CD4-positive, alpha-beta T cell treated with Interleukin-17A for 4 hours (primary cell): ENCODE measurements at places on chromosomes 6 and 20.

DNA sequence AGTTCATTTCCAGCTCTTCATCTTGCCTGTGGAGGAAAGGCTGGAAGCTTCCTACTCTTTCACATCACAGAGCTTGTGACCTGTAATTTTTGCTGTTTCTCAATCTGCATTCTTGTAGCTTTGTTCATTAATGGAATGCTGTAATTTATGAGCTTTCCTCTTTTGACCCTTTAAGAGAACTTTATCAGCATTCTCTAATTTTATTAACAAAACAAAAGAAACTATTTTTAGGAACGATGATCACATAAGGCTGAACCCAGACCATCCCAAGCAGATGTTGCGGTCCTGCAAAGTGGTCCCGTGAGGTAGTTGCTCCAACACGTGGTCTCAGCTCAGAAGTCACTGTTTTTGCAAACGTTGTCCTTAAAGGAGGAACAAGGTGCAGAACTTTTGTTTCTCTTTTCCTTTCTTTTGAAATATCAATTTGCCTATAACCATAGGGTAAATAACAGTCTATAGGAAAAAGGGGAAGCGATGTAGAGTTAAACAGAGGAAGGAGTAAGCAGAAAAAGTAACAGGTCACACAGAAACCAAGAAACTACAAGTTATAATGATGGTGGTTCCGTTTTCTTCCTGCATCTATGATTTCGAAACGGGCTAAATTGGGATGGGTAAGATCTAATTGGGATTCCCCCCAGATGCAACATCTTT, 121.3 kb upstream of the PHACTR1 start:
- DNase-seq = no peak

- no peak for DNase-seq
Observed at GRCh38 chr6:112251171-112251875, 3.0 kb downstream of the LAMA4 start.

- DNase-seq = no peak
Observed at GRCh38 chr6:132751306-132751705, 6.4 kb downstream of the VNN2 start.

GRCh38 chr6:150145427-150145826, 2.6 kb downstream of the PPP1R14C start:
- no peak for DNase-seq

DNA sequence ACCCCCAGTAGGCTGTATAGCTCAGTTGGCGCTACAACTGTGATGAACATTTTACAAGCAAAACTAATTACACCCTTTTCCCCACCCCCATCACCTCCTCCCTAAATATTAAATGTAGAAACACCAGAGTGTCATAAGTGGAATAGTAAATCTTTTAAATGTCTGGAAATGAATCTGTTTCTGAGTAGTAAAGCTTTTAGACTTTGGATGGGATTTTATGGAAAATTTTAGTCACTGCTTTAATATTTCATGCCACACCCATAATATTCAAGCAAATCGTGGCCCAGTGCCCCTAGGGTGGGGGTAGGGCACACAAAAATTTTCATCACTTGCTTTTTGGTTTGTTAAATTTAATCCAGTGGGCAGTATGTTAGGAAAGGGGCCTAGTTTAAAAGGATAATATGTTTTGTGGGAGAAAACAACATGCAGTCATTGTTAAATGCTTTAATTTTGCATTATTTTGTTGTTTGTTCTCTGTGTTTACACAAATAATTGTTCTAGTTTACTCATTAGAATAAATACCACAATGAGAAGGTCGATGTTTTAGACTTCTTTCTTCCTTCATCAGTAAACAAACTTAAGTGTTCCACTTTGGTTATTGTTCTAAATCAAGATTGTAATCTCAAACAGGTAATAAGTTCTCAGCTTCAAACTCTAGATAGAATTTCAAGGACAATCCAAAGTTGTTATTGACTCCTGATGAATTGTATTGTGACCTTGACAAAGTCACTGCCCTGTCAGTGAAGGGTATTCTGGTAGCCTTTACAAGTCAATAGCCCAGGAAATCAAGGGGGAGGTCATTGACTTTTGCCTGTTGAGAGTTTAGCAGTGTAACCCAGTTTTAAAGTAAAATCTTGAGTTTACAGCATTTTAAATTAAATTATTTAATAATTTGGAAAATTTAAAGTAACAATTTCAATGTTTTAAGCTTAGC, 79.2 kb downstream of the CBFA2T2 start:
- DNase-seq = no peak

DNA sequence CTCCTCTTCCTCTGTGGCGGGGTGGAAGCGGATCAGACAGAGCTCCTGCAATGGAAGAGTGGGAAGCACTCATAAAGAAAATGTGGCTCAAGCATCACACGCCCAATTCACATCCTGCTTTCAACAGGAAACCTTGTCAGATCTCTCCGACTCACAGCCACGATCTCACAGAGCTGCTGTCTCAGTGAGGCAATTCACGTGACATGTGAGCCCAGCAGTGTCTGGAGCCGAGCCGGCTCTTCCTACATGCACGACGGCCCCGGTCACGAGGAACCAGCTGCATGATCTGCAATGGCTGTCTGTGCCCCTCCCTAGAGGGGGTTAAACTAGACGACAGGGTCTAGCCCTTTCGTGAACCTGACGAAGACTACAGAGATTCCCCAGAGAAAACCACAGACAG, 29.5 kb upstream of the TCFL5 start:
- DNase-seq = peak; percentile 69

GRCh38 chr6:32151863-32152768, at the start of gene PRRT1:
Gene PRRT1 (minus strand): TSS chr6:32151939. CDS start chr6:32151827, 112 bp downstream.
- peak; percentile 49 for DNase-seq

GRCh38 chr6:116966675-116967576, 89.9 kb downstream of the RFX6 start:
- DNase-seq = no peak

GRCh38 chr6:139376604-139377218, 2.3 kb upstream of the CITED2 start:
- no peak for DNase-seq

DNA sequence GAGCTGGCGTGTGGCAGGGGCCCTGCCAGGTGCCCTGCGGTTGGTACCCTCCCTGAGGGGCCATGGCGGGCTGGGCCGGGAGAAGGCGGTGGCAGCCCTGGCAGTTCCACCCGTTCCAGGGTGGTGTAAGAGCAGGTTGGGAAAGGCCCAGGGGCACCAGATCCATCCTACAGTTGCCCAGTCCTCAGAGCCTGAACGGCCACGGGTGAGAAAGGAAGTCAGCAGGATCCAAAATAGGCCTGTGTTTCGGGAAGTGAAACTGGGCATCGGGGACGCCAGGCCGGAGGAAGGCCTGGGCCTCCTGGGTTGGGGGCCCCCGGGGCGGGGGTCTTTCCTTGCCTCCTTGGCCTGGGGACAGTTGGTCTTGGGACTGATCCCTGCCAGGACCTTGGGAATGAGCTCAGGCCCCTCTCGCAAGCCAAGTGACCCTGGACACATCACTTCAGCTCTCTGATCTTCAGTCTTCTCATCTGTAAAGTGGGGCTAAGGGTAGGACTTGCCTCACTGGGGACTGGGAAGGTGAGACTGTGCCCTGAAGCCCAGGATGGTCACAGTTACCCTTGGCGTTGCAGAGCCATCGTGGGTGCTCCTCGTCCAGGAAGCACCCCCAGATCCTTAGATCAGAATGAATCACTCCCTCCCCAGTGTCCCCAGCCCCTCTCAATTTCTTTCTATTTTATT, 18.1 kb upstream of the NOL4L start:
- DNase-seq = no peak

- DNase-seq = no peak
Observed at GRCh38 chr20:51535674-51536073, 6.8 kb downstream of the NFATC2 start.

- no peak for DNase-seq
Observed at GRCh38 chr6:107491760-107492660, 2.1 kb downstream of the SOBP start.

DNA sequence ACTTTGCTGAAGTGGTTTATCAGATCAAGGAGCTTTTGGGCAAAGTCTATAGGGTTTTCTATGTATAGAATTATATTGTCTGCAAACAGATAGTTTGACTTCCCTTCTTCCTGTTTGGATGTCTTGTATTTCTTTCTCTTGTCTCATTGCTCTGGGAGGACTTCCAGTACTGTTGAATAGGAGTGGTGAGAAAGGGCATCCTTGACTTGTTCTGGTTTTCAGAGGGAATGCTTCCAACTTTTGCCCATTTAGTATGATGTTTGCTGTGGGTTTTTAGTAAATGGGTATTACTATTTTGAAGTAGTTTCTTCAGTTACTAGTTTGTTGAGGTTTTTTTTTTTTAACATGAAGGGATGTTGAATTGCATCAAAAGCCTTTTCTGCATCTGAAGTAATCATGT, 36.1 kb downstream of the KCNS1 start:
- DNase-seq = no peak

DNA sequence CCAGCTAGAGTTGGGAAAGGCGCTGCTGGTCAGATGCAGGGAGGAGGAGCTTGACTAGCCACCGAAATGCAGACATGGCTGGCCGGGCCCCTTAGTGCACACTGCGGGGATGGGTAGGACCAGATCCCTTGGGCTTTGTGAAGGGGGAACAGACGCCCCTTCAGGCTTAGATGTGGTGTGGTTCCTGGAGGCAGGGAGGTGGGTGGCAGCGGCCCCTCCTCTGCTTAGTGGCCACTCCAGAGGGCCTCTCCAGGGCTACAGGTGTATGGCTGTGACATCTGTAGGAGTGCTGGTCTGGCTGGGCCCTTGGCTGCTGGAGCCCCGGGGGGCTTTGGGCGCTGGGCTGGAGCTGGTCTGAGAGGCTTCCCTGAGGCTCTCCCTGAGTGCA, 5.9 kb downstream of the CCND3 start:
- no peak for DNase-seq

DNA sequence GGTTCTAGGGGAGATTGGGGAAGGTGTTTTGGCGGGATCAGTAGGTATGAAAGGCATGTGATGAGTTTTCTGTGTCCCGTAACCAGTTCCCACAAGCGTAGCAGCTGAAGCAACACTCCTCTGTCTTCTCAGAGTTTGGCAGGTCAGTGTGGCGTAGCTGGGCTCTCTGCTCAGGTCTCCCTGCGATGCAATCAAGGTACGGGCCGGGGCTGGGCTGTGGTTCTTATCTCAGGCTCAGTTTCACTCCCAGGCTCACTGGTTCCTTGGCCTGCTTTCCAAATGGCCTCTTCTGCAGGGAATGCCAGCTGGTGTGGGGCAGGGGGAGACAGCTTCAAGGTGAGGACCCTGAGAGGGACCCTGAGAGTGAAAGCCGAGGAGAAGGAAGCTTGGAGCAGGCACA, 280.7 kb downstream of the CDH4 start:
- no peak for DNase-seq

- DNase-seq = no peak
Observed at GRCh38 chr20:64246616-64247306, 8.8 kb upstream of the PCMTD2 start.

DNA sequence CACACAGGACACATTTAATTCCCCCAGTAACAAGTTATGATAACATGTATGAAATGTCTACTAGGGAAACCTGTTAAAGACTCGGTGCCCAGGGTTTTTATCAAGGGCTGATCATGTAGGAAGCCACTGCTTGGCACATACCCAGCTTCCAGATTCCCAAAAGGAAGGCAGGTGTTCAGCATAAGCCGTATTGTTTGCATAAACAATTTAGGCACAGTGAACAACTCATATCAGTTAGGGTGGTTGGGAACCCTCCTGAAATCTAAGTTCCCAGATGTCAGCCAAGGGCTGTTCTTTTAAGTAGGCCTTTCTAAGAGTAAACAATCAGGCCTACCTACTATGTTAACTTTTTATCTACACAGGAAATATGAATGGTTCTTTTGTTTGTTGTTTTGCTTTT, 74.1 kb downstream of the ASXL1 start:
- no peak for DNase-seq

GRCh38 chr6:168196385-168196860, 117.4 kb upstream of the FRMD1 start:
- no peak for DNase-seq
